Hematopoietic multipotent progenitor cell treated with erythropoietin and hydrocortisone succinate and interleukin-3 and kit ligand, for 4 days (in vitro differentiated cells): ENCODE measurements at places on chromosomes 16 and 17.

- DNase-seq, result no peak
Measured at GRCh38 chr16:57889522-57889921, 81.4 kb downstream of the CNGB1 start.

- DNase-seq, result no peak
Measured at GRCh38 chr16:590815-591200, 942 bp downstream of the RAB40C start.

- DNase-seq, result no peak
Measured at GRCh38 chr16:24118126-24118821, 137.9 kb upstream of the CACNG3 start.

- peak; percentile 37 for DNase-seq
Measured at GRCh38 chr17:35046740-35047283, 16.7 kb downstream of the RFFL start.

DNA sequence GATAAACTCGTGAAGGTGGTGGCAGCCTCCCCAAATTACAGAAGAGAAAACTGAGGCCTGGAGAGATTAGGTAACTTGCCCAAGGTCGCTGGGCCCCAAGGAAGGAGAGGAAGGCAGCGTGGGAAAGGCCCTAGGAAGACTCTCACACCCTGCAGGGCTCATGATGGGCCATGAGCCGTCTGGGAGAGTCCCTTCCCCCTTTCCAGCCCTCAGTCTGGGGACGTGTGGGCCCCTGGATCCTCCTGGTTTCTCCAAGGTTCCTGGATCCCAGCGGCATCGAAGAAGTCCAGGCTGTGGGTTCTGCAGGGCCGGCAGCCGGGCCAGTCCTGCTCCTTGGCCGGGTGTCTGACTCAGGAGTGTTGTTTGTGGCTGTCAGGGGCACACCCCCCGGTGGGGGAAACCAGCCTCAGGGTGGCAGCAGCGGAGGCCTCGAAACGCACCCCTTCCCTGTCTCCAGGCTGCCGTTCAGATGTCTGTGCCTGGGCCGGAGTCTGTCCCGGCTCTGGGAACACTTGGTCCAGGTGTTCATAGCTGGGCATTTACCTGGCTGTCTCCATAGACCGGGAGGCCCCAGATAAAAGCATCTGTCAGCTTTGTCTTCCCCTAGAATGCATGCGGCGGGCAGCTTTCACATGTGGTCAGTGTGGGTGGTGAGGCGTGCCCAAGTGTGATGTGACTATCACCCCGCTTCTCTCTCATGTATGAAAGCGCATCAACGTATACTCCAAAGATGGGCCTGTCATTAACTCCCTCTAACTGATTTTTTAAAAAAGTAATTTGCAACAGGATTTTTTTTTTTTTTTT lies 3.7 kb upstream of the RAP1GAP2 start:
- DNase-seq, result peak; percentile 50

DNA sequence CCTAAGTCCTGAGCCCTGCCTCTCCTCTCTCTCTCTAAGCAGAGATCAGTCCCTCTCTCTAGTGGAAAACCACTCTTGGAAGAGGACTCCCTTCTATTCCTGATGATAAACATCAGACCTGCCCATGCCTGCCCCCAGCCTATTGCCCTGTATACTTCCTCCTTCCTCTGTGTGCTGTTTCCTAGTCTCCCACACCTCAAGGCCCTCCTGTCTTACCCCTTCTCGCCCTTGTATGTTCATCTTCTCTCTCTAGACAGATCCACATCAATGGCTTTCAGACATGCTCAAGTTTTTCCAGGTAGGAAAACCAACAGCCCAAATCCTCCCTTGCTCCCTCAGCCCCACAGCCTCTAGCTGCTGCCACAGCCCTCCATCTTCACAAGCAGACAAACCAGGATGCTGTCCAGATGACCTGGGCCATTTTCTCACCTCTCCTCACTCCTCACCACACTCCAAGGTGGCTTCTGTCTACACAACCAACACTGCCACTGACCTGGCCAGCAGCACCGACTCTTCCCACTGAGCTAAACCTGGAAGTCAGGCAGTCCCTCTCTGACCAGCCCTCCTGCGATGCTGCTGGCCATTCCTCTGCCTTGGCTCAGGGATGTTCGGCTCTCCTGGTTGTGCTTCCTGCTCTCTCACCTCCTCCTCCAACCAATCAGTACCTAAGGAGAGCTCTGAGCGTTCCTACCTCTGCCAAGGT lies 36.3 kb downstream of the MARF1 start:
- no peak for DNase-seq

- peak; percentile 97 for DNase-seq
Measured at GRCh38 chr17:20010099-20010863, 1.1 kb downstream of the SPECC1 start.

DNA sequence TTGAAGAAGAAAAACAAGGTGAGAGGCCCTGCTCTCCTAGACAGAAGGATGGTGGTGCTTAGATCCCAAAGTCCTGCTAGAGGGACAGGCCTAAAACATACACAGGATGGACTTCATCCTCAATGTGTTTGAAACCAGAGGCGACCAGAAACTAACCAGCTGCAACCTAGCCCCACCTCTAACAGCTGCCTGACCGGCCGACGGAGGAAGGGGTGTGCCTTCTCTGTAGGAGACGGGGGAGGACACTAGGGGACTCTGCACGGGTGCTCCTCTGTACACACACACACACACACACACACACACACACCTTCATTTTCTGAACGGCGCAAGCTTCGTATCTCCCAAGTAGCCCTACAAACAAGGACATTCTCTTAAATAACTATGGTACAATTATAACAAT lies 24.3 kb upstream of the PITPNM3 start:
- DNase-seq, result no peak

DNA sequence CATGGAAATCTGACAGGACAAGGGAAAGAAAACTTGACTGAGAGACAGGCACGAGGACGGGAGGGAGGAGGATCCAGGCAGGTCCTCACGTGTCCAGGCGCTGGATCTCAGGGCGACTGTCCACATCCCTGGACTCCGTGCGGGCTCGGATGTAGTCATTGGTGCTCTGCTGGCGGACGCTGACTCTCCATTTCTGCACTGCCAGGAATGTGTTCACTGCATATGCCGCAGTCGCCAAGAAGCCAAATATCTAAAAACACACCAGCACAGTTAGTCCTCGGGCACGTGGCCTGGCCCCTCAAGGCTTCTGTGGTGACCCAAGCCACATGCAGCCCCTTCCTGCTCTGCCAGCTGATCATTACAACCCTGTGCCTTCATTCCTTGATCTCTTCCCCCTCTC lies 17.5 kb downstream of the CMTM3 start:
- DNase-seq, result no peak

- peak; percentile 53 for DNase-seq
Measured at GRCh38 chr16:69217433-69217832, 30.5 kb downstream of the SNTB2 start.

- no peak for DNase-seq
Measured at GRCh38 chr16:2143878-2144485, 4.4 kb upstream of the RAB26 start.

DNA sequence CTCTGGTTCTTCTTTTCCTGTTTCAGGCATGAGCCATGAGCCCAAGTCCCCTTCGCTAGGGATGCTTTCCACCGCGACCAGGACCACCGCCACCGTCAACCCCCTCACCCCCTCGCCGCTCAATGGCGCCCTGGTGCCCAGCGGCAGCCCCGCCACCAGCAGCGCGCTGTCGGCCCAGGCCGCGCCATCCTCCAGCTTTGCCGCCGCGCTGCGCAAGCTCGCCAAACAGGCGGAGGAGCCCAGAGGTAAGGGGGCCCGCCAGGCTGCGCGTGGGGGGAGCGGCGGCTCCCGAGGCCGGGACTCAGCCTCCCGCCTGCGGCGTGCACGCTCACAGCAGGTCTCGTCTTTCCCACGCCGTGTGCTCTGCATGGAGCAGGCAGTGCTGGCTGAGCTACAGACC lies 20.8 kb downstream of the GSE1 start:
- no peak for DNase-seq

- DNase-seq, result no peak
Measured at GRCh38 chr17:43855061-43855460, 8.1 kb downstream of the CD300LG start.

GRCh38 chr17:76951375-76951905 lies 83.2 kb downstream of the MGAT5B start:
- no peak for DNase-seq

- DNase-seq, result no peak
Measured at GRCh38 chr17:55249861-55250260, 14.9 kb upstream of the HLF start.

- peak; percentile 38 for DNase-seq
Measured at GRCh38 chr16:83813823-83814658, 6.3 kb downstream of the HSBP1 start.

- DNase-seq, result no peak
Measured at GRCh38 chr16:8469102-8469778, 121.1 kb downstream of the TMEM114 start.

GRCh38 chr17:30068465-30068864 lies 48.2 kb upstream of the NSRP1 start:
- no peak for DNase-seq

DNA sequence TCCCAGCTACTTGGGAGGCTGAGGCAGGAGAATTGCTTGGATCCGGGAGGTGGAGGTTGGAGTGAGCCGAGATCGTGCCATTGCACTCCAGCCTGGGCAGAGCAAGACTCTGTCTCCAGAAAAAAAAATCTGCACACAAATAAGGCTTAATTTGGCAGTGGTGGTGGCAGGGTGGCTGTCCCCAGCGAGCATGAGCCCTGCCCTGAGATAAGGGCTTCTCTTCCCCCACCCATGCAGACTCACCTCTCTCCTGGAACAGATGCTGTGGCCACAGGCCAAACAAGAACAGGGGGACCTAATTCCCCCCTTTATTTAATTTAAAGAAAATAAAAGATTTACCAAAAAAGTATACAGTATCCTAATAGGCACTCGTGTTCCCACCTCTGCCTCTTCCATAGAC lies 157.2 kb downstream of the RAB11FIP4 start:
- peak; percentile 71 for DNase-seq

DNA sequence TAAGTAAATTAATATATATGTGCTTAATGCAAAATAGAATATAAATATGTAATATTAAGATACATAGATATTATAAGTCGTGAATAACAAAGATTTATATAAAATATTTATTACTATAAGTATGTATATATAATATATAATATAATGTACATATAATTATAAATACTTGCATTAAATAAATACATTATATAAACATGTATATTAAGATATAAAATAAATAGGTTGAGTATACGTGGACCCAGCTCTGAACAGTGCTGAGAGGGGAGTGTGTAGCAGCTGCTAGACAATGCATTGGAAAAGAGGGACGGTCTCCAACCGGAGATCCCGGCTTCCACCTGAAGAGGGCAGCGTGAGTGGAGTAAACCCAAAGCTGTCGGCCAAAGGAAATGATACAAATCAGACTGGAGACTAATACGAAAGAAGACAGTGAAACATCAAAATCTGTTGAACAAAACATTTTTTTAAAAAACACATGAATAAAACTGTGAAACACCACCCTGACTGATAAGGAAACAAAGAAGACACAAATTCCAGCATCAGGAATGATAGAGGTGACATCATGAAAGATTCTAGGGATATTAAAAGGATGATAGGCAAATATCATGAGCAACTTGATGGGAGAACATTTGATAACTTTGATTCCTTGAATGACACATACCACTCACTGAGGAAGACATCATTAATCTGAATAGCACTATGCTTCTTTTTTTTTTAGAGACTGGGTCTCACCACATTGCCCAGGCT lies 125.4 kb upstream of the CHMP6 start:
- DNase-seq, result peak; percentile 80

DNA sequence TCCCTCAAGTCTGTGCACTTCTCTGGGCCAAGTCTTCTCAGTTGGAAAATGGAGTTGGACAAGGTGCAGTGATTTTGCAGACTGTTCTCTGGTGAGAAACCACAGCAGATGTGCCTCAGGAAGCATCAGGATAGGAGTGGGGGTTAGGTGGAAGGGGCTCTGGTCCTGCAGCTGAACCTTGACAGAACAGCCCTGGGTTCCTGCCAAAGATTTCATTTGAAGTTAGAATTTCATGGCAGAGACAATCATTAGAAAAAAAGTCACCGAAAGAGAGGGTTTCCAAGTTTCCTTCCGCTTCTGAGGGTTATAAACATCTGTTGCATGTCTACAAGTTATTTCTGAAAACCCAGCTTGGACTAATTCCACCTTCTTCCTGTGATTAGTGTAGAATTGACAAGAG lies 80.4 kb upstream of the IRX3 start:
- peak; percentile 60 for DNase-seq

DNA sequence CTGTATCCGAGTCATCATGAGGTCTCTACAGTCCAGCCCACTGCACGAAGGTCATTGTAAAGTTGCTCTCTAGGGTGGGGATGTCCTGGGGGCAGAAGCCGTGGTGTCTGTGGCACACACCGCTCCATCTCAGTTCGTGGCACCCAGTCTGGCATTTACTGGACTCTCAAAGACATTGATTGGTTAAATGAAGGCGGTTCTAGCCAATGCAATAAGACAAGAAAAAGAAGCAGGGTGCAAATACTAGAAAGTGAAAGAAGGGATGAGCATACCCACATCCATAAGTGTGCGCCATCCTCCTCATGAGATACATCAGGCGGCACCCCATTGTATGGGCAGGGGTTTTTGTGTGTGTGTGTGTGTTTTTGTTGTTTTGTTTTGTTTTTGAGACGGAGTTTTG lies 10.7 kb upstream of the ATP2A3 start:
- no peak for DNase-seq

GRCh38 chr17:42598905-42599304 lies 10.3 kb downstream of the RETREG3 start:
- DNase-seq, result no peak

DNA sequence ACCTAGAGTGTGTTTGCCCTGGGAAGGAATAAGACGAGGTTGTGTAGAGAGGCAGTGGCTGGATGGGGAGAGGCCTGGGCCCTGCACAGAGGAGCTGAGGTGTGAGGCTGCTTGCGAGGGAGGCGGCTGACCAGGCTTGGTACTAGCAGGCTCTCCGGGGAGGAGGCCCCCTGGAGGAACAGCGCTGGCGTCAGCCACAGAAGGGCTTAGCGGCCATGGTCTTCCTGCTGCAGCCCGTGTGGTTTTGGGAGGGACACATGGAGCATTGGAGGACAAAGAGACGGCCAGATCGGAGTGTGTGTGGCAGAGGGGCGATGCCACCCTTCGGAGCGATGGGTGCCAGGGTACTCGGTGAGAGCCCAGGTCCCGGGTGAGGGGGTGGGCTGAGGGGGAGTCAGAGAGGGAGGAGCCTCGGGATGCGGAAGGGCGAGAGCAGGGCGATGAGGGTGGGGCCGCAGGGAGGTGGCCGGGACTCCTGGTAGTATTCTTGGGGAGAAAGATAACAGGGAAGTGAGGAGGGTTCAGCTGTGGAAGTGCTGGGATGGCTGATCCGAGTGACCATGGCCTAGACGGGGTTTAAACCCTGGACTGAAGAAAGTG lies 8.3 kb downstream of the BANP start:
- DNase-seq, result peak; percentile 82
